ENCODE measurements at places on chromosomes 6 and 20. TPM values are rescaled to one million over a fixed set of nuclear protein-coding genes. Genes with fewer than 3 reads are reported as not detected.

GRCh38 chr6:109222848-109223247 lies 127.5 kb downstream of the CEP57L1 start:
- DNase-seq = no peak

DNA sequence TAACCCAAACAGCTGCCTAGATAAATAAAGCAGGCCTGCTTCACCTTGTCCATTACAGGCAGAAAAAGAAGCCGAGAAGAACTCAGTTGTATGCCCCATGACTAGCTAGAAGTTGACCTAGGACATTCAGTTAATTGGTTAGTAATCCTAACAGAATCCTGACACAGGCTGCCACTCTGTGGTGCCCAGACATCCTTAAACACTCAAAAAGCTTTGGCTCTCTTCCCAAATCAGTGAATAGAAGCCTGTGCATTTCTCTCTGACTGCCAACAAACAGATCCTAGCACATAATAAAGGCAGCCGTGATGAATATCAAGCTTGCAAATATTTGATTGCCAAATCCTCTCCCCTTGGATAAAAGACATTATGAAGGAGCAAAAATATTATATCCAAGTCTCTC lies 519.1 kb upstream of the EYS start:
- DNase-seq = no peak

- no peak for DNase-seq
These were observed 2.5 kb upstream of the NELFCD start for GRCh38 chr20:58978351-58979190.

- no peak for DNase-seq
These were observed 2.1 kb downstream of the AVP start for GRCh38 chr20:3082306-3082951.

DNA sequence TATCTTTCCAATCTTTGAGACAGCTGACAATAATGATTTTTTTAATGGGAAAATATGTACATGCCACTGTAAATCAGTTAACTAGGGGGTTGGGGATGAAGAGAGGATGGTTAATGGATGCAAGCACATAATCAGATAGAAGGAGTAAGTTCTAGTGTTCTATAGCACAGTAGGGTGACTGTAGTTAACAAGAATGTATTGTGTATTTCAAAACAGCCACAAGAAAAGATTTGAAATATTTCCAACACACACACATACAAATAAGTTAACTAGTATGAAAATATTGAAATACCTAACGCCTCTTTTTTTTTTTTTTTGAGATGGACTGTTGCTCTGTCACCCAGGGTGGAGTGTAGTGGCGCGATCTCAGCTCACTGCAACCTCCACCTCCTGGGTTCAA lies 153.4 kb upstream of the SALL4 start:
- DNase-seq = no peak

- DNase-seq = no peak
These were observed 175.5 kb downstream of the EYS start for GRCh38 chr6:65531533-65531932.

DNA sequence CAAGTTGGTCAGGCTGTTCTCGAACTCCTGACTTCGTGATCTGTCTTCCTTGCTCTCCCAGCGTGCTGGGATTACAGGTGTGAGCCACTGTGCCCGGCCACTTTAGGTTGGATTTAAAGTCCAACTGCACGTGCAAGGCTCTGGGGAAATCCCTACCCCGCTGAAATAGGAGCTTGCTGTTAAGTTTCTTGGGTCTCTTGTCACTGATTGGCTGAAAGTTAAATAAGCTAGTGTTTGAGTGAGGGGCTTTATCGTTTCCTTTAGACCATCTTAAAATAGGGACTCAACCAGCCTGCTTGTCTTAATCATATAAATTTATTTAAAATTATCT lies 11.1 kb upstream of the SERINC1 start:
- DNase-seq = no peak

GRCh38 chr6:104226790-104227446 lies 632.8 kb downstream of the HACE1 start:
- DNase-seq = no peak

GRCh38 chr6:156780962-156781853 lies 4.0 kb downstream of the ARID1B start:
- no peak for DNase-seq

GRCh38 chr20:53331151-53331973 lies 262.3 kb downstream of the ZNF217 start:
- no peak for DNase-seq

- no peak for DNase-seq
These were observed 37.5 kb upstream of the PHACTR3 start for GRCh38 chr20:59566631-59567524.

GRCh38 chr6:12138381-12138780 lies 126.3 kb downstream of the HIVEP1 start:
- DNase-seq = no peak

- DNase-seq = no peak
These were observed 293.9 kb downstream of the KHDC1L start for GRCh38 chr6:72931325-72931887.

- no peak for DNase-seq
These were observed 161.0 kb downstream of the ARID1B start for GRCh38 chr6:156938143-156938542.

- no peak for DNase-seq
These were observed 45.6 kb downstream of the APCDD1L start for GRCh38 chr20:58469616-58470015.

BTNL2 gene
- not detected for total RNA-seq

ETV7 gene
- total RNA-seq = not detected

COX4I2 gene
- total RNA-seq = 9.3 TPM

NNAT gene
- not detected for total RNA-seq

SCRT2 gene
- not detected for total RNA-seq

FHL5 gene
- 7.2 TPM for total RNA-seq

LAMA5 gene
- 79.6 TPM for total RNA-seq

MICB gene
- total RNA-seq = 1.3 TPM

KIF25 gene
- total RNA-seq = 0.35 TPM
